ENCODE measurements at places on chromosomes 3 and 15.
A peak's percentile ranks its signal among the peaks of the same experiment; 100 is the strongest.

GRCh38 chr3:50340448-50341329 is at the start of gene RASSF1:
RASSF1 (minus strand) TSS chr3:50340836; CDS start chr3:50340805, 31 bp downstream.
- peak; percentile 66 for DNase-seq

DNA sequence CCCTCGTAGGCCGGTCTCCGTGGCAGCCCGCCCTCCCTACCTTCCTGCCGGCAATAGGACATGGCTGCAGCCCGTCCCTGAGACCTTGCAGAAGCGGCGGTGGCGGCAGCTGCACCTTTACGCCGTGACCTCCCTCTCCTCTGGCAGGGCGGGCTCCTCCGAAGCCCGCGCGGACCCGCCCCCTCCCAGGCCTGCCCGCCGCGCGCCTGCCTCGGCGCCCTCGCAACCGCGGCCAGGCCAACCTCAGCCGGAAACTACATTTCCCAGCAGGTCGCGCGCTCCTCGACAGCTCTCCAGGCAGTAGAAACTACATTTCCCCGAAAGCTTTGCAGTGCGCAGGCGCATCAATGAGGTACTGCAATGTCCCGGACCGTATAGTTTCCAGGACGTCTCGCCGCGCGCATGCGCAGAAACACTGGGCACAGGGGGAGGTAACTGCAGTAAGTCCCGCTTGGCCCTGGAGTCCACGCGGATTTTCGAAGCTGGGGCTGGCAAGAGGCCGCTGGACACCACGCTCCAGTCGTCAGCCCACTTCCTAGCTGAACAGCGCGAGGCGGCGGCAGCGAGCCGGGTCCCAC is at the start of the genes CHCHD4 and TMEM43:
Gene CHCHD4, minus strand, starts transcription at position 256 of the 578 bp plus-strand sequence. Its CDS starts 194 bp downstream, at position 62.
Gene TMEM43, plus strand, starts transcription at position 438 of the 578 bp plus-strand sequence. CDS start 142 bp downstream, outside the sequence.
- DNase-seq: peak; percentile 96

DNA sequence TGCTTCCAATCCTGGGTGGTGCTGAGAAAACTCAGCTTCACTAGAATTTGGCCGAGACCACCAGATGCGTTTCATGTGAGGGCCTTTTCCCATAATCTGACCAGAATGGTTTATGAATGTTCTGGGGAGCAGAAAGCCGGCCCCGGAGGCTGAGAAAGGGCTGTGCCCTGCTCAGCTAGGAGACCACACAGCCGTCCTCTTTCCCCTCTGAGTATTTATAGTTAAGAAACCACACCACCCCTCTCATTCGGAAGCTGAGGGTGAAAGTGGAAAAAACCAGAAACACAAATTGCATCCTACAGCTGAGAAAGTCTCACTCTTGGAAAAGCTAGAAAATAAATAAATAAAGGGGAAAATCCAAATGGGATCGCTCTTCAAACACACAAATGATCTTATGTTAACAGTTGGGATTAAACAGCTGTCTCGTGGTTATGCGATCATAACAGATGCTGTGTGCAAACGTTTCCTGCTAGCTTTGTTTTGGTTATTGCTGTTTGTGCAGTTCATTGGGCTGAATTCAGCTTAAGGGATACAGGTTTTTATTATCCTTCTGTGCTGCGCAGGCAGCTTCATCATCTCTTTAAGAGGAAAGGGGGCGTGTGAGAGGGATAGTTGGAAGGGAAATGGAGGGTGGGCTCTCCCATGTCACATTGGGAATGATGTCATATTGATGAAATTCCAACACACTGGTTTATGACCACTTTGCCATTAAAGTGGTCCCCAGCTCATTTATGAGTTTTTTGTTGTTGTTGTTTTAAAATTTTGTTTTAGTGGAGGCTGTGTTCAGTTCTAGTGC is 1026.2 kb upstream of the NR2F2 start:
- DNase-seq: no peak

GRCh38 chr15:32873284-32874114 is 155.7 kb downstream of the GREM1 start:
- DNase-seq: no peak

GRCh38 chr3:136789976-136790375 is 28.9 kb upstream of the SLC35G2 start:
- no peak for DNase-seq

GRCh38 chr3:64927689-64928088 is 239.9 kb upstream of the ADAMTS9 start:
- DNase-seq: no peak

- DNase-seq: no peak
These were observed 236.2 kb upstream of the LYSMD4 start for GRCh38 chr15:99969261-99969920.

- DNase-seq: no peak
These were observed 951 bp downstream of the FOXL2 start for GRCh38 chr3:138945709-138946662.

- DNase-seq: no peak
These were observed 268.8 kb downstream of the MEX3B start for GRCh38 chr15:81776976-81777375.

All from stimulated activated CD8-positive, alpha-beta memory T cell treated with anti-CD3 and anti-CD28 coated beads, Interleukin-2, amount 100 ng/mL, for 48 hours (primary cell).